DND-41 (cell line): ENCODE measurements at places on chromosomes 12 and 14.

DNA sequence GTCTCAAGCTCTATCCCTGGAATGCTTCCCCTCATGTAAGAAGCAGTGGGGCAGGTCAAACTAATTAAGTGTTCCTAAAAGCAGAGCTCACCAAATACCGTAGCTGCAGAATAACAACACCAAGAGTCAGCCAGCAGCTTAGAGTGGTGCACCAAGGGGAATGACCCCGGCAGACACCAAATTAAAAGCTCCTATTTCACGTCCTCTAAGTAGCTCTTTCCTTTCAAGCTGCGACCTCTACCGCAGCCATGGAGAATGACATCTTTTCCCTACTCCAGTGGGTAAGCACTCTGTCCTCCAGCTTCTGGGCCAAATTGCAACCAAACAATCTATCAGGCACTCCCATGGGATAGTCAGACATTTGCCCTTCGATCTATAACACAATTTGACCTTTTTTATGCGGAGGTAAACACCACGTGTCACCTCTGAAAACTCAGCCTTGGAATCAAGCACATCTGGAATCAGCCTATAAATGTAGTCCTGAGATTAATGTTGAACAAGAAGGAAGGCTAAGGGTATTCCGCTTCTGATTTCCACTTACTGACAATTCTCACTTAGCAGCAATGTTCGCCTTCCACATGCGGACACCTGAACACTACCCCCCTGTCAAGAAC lies 67.6 kb upstream of the CDKN3 start:
- DNase-seq, result peak; percentile 36

DNA sequence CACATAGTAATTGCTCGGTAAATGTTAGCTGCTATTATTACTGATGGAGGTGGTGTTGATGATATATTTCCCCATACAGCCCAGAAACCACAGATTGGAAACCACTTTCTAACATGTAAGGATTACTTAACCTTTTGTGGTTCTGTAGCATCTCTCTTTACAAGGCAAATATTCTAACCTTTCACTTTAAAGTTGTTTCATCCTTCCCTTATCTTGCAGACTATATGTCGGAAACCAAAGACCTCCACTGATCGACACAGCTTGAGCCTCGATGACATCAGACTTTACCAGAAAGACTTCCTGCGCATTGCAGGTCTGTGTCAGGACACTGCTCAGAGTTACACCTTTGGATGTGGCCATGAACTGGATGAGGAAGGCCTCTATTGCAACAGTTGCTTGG lies 75.8 kb downstream of the FRMD6 start:
- DNase-seq, result no peak

- peak; percentile 45 for DNase-seq
Measured at GRCh38 chr12:27652174-27652763, 44.0 kb upstream of the REP15 start.

GRCh38 chr14:30798516-30798915 lies 75.8 kb upstream of the COCH start:
- no peak for DNase-seq

DNA sequence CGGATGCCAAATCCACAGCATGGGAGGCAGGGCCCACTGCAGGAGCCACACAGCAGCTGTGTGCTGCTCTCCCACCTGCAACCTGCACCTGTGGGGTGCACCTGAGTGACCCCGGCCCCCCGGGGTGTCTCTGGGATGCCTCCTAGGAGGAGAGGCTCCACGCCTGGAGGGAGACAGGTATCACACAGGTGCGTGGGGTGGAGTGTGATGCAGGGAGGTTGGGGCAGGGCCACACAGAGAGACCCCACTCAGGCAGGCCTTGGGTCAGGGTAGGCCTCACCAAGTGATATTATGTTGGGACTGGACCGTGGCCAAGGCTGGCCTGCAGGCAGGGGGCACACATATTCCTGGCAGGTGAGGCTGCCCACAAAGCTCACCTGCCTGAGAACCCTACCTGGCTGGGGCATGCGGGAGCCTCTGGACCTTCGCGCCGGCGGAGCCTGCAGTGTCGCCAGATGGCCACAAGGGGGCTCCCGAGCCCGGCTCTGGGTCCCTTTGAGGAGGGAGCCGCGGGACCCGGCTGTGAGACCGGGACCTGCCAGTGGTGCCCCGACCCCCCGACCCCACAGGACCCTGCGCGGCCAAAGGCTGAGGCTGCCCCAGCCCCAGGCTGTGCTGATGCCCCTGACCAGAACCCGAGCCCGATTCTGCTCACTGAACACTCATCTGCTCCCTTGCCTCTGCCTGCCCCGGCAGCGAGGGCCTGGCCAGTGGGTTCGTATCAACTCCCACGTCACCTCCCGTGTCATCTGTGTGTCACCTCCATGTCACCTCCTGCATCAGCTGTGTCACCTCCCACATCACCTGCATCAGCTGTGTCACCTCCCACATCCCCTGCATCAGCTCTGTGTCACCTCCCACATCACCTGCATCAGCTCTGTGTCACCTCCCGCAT lies 11.4 kb downstream of the TMEM121 start:
- peak; percentile 67 for DNase-seq

- no peak for DNase-seq
Measured at GRCh38 chr14:38255408-38255672, 553 bp downstream of the CLEC14A start.

DNA sequence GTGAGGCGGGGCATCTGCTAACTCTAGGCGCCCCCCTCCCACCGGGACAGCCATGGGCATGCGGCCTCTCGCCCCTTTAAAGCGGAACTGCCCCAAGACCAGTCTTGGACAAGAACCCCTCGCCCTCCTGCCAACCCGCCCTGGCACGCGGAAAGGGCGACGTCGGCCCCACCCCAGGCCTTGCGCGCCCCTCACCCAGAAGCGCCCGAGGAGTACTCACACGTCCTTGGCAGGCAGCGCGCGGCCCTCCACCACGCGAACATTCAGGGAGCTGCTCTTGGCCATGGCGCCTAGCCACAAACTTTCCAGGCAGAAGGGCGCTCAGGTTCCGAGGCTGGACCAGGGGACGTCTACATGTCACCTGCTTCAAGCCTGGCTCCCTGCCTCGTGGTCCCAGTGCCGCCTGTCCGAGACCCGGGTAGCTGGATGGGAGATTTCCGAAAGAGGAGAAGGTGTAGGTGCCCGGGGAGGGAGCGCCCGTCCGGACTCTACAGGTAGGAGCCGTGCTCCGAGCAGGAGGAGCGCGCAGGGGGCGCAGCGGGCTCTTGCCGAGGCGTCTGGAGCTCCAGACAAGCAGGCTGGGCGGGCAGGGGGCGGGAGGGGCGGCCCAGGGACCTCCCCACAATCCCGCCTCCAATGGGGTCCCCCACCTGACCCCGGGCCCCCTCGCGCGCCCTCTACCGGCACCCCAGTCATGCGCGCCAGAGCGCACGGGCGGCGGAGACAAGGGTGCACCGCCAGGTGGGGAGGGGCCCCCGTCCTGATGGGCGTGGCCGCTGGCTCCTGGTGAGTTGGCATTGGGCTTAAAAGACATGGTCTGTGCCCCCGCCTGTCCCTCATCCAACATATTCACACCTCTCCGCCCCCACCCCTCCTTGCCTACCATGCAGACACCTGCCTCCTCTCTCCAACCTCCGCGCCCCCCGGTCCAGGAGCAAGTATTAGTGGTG lies at the start of gene RASAL1:
Gene RASAL1 (minus strand): TSS at position 584 of the 950 bp plus-strand sequence. CDS start 299 bp downstream, at position 285.
- DNase-seq, result no peak

DNA sequence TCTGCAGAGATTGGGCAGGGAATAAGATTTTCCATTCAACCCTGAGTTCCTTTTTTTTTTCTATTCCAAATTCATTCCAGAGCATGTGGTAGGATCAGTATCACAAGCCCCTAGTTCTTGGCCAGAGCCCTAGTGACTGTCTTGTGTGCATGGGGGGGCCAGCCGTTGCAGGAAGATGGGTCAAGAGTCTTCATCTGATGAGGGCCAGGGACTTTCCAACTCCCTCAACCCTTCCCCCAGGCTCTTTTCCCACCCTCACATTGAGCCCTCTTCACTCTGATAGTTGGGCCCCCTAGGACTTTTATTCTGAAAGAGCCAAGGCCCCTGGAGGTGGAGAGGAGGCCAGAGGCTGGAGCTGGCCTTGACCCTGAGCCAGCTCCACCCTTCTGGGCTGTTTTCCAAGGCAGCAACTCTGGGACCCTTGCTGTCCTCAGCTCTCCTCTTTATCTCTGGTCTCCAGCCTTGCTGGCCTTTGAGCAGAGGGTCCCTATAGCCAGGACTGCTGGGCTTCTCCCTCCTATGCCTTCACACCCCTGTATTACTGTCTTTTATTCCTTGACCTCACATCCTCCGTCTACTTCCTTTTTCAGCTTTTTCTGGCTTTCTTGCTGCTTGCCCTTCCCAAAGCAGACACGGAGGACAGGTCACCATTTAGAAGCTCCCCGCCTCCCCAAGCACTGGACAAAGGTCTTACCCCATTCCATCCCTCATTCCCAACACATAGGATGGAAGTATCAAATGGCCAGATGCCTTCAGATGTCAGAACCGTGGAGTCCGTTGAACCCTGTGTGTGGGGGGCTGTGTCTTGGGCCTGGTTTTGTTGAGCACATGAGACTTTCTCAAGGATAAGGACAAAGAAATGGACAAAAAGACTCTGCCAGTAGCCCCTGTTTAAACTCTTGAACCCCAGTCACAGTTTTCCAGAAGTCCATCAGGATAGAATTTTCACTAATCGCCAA lies 5.6 kb downstream of the RBP5 start:
- no peak for DNase-seq

DNA sequence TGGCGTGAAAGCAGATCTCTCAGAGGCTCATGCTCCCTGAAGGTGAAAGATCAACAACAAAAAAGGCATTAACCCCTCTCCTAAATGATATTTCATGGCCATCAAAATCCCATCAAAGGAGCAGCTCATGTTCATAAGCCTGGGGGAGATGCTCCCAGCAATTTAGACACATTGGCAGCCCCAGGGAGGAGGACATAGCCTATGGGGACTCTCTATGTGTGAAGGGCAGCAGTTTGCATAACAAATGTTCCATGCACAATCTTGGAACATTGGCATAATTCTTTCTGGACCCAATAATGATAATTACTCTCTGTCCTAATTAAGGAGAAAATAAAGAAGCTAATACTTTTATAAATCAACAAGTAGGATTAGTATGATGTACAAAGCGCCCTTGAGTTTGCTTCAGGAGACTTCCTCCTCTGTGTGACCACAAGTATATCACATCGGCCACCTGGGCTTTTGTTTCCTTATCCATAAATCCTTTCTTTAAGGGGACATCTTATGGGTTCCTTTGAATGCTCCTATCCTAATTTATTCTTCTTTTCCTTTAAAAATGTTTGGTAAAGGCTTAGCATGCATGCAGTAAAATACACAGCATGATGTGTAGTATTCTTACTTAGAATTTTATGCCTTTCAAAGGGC lies 161.9 kb upstream of the PLEKHG7 start:
- no peak for DNase-seq

GRCh38 chr14:45181329-45181728 lies 45.6 kb downstream of the FANCM start:
- DNase-seq, result no peak

DNA sequence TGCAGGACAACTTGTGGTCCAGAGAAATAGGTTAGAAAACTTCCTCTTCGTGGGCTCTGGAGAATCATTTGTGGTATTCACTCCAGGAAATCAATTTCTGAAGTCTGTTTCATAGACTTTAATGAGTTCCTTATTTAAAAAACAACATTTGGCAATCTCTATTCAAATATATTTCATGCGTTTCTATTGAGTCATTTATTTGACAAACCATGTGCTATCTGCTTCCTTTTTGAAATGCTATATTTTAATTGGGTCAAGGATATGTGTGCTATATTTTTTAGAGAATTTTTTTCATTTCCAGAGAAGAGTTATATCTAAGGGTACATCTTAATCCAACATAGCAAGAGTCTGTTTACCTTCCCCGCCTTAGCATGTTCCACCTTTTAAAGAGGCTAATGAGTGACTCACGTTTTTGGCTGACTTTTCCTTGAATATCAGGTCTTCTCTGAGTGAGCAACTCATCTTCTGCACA lies 252.4 kb upstream of the EGLN3 start:
- DNase-seq, result no peak

- DNase-seq, result no peak
Measured at GRCh38 chr14:102320671-102321455, 1.3 kb downstream of the ZNF839 start.

DNA sequence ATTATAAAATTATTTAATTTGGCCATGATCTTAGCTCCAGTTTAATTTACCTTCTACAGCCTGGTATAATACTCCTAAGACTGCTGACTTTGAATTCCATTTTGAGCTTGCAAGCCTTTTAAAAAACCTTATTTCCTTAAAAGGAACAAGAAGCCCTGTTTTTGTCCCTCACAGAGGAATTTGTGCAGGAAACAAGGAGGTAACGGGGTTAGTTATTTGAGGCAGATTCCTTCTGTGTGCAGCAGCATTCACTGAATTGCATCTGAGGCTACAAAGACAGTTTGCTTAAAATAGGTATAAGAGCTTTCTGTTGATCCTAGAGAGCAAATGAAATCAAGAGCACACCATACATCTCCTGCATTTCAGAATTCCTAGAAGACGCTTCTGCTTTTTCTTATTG lies 403.3 kb upstream of the PRICKLE1 start:
- DNase-seq, result no peak

DNA sequence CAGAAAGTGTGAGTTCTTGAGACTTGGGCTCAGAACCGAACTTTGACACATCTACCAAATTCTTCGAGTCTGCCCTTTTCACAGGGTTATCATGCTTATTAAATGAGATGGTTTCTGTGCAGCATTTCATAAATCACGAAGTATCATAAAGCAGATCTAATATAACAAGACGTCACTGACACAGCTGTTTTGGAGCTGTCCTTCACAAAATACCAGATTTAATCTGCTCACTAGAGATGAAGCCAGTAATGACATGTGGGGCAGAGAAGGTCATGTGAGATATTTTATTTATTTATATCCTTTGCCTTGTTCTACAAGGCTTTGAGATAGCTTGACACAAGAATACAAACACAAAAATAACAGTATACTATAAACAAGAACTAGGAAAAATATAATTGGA lies 127.0 kb downstream of the RPAP3 start:
- no peak for DNase-seq

- DNase-seq, result no peak
Measured at GRCh38 chr12:103468837-103469236, 26.9 kb downstream of the C12orf42 start.

DNA sequence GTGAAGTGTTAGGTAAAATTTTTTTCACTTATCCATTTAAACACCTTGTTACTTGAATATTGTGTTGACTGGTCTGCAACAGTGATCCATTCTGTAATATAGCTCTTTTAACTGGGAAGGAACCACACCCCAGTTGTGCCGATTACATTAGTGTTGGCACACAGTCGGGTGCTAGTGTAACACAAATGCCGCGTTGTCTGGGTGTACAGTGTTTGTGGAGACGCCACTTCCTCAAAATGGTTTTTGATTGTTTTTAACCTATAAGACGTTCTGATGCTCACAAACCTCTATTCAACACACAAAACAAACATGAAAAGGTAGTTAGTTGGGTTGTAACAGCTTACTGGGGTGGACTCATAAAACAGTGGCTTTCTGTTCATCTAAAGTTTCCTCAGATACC lies 48.0 kb upstream of the TRAF3 start:
- no peak for DNase-seq

DNA sequence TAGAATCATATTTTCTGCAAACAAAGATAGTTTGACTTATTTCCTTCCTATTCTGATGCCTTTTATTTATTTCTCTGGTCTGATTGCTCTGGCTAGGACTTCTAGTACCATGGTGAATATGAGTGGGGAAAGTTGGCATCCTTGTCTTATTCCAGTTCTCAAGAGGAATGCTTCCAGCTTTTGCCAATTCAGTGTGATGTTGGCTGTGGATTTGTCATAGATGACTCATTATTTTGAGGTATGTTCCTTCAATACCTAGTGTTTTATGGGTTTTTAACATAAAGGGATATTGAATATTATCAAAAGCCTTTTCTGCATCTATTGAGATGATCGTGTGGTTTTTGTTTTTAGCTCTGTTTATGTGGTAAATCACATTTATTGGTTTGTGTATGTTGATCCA lies 139.4 kb upstream of the CNTN1 start:
- DNase-seq, result no peak

- no peak for DNase-seq
Measured at GRCh38 chr14:24317141-24317928, 6.0 kb downstream of the LTB4R start.
